ENCODE measurements at places on chromosomes 3 and 15.

GRCh38 chr3:21433751-21434150 is 317.3 kb downstream of the ZNF385D start:
- no peak for DNase-seq

DNA sequence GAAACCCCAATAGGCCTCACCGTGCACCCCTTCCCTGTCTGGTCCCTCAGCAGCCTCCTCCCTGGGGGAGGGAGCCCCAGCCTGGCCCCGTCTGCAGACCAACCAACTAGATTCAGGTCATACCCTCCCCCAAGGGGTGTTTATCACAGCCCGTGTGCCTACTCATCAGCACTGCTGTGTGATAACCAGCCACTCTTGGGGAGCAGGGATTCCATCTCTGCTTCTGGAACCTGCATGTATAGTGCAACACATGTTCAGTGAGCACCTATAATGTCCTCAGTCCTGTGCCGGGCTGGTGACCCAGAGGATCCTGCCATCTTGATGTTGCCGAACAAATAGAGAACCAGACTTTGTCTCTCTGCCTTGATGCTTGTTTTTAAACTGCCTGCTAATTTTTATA is 6.6 kb upstream of the SLCO2A1 start:
- no peak for DNase-seq

- DNase-seq, result no peak
These were observed 1.8 kb downstream of the PIK3CA start for GRCh38 chr3:179149951-179150350.

GRCh38 chr15:62068071-62068809 is 1.5 kb downstream of the C2CD4A start:
- no peak for DNase-seq

DNA sequence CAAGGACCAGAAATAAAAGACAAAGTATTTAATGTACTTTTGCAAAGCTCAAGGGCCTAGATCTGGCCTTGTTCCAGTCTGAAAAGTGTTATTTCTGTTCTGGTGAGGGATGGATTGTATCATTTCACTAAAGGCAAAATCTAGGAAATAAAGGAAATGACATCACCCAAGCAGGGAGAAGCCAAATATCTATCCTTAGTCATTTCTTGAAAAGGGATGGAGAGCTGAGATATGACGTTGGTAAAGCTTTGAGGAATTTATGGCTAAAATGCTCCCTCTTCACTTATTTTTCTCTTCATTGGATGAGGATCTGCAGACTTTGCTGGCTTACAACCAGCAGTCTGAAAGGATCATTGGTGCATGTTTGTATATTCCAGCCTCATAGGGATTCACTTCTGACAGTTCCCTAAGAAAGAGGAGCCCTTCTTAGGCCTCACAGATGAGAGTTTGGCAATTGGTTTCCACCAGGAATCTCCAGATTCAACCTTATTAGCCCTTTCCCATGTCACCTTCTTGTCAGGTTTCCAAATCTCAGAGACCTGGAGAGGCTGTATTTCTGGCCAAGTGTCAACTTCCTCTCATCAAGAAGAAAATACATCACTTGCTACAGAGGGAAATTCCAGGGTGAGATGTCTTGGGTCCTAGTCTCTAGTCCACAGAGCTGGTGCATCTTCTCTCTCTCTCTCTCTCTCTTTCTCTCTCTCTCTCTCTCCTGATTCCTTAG is 93.7 kb upstream of the BOC start:
- DNase-seq, result no peak

GRCh38 chr15:83446904-83447709 is at the start of gene SH3GL3:
Gene SH3GL3, plus strand, starts transcription at chr15:83447341. Its CDS starts 193 bp downstream, at chr15:83447534.
- no peak for DNase-seq

DNA sequence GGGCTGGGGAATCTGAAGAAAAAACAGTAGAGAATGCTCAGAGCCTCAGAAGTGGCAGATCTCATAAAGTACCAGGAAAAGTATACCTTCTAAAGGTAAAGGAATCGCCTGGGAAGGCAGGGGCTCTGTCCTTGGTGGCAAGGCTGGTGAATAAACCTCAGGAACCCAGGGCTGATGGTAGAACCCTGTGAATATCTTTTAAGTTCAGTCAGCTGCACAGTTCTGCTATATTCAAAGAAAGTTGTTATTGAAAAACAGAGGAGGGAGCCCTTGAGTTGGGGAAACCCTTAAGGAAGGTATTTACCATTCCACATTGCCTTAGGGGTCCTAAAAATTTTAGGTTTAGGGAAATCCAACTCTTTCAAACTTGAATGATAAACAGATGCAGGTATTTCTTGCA is 31.2 kb downstream of the ZPLD1 start:
- DNase-seq, result no peak

DNA sequence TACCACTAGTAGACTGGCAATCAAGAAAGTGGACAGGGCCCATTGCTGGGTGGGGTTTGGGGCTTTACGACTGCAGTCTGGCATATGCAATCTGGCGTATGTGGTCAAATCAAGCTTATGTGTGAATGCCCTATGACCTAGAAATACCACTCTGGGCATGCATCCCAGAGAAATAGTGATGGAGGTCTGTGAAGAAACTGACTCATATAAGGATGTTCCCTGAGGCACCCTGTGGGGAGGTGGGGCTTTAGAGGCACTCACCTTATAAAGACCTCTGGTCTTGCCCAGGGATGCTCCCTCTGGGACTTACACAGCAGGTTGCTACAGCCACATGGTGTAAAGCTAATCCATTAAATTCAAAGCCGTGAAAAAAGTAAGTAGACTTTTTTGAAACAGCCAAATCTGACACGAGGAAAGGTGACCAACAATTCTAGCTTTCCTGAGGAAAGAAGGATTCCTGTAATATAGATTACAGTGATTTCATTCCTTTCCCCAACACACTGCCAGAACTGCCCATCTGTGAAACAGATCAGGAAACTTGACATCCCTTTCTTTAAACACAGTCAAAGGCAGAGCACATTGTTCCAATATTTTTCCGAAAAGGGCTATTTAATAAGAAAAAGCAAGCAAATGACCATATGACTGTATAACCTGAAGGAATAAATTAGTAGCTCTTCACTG is 13.6 kb downstream of the RARRES1 start:
- no peak for DNase-seq

- no peak for DNase-seq
These were observed 3.3 kb upstream of the CA12 start for GRCh38 chr15:63384906-63385305.

DNA sequence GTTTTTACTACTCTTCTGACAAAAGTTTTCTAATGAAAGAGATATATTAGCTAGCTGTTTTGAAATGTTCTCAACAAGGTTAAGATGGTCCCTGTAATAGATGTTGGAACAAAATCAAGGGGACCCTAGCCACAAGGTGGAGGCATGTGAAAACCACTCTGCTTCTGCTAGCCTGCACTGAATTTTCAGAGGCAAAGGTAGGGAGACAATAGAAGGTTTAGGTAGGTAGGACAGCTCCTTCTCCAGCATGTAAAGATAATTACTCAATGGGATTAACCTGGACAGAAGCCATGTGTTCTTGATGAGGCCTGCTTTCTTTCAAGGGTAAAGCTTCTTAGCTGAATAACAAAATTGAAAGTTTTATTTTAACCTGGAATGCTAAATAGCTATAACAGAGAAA is 333.5 kb downstream of the LSAMP start:
- no peak for DNase-seq

DNA sequence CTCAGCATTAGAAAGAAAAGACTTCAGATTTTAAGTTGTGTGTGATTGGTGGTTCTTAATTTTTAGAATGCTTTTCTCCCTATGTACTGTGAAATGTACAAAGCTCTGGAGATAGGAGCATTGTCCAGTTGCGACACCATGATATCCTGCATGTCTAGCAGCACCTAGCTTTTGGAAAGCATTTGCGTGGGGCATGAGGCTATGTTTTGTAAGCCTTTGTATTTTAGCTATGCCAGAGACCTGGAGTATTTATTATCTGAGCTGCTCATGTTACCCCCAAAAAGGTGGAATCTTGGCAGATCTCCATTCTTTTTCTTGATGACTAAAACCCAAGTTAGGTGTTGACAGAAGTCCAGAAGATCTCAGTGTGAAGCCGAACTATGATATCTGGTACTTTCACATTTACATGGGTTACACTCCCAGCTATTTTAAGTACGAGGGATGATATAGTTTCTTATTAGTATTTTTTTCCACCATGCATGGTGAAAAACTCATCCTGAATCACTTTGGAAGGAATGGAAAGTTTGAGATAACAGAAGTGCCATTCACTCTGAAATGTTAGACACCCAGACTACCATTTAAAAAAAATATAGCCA is 126.7 kb upstream of the SAMMSON start:
- no peak for DNase-seq

DNA sequence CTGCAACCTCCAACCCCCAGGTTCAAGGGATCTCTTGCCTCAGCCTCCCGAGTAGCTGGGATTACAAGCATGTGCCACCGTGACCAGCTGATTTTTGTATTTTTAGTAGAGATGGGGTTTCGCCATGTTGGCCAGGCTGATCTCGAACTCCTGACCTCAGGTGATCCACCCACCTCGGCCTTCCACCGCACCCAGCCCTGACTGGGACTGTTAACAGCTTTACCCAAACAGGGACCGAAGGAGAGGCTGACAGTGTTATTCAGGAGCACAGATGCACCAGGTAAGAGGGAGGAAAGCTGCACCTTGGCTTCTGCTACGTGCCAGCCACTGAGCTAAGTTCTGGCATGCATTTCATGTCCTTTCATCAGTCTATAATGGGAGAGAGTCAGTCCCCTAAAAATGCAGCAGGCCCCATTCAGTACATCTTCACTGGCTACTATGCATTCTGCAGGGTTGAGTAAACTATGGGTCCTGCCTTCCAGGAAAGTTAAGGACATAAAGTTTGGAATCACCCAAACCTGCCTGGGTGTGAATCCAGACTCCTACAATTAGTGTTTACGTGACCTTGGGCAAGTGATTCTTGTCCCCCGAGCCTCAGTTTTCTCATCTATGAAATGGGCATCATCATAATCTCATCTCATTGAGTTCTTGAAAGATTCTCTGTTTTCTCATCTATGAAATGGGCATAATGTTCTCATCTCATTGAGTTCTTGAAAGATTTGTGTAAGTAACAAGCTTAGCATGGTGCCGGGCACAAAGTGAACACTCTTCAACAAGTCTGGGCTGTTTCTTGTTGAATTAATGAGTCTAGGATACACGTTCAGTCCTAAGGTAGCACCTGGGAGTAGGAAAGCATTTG is 82.2 kb downstream of the CPN2 start:
- DNase-seq, result no peak

DNA sequence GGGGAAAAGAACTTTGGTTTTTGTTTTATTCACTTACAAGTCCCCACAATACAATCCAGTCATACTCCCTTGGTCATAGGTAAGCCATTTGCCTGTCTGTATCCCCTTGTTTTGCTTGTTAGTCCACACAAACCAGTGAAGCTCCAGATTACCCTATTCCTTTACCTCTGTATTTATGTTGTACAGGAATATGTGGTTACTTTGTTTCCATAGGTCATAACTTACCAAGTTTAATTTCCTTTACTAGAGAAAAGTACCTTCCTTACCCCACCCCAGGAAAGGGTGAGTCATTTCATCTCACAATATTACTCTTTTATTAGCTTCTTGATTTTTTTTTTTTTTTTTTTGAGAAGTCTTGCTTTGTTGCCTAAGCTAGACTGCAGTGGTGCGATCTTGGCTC is 113.4 kb upstream of the LRRFIP2 start:
- no peak for DNase-seq

GRCh38 chr3:15051531-15051930 is 13.6 kb downstream of the MRPS25 start:
- peak; percentile 51 for DNase-seq

DNA sequence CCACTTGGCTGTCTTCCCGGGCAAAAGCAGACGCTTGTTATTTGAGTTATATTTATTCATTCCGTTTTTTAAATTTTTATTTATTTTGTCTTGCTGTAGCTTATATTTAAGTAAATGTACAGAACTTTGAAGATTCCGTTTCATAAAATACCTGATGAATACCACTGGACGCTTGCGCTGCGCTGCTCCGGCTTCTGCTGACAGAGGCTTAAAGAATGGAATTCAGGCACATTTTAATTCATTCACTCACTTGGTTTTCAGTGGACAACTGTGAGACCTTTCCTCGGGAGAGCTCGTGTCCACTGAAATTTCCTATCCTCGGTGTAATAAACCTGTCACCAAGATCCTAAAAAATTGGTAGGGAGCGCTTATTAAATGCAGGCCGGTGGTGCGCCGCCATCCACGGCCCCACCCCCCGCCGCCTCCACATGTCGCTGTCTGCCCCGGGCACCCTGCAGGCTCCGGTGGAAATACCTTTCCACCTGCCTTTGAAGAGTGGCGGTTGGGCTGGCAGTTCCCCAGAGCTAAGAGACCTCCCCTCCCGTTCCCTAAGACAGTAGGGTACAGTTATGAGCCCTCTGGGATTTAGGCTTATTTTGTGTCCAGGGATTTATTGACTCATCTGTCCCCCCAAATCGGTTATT is 62.5 kb upstream of the UBE2E1 start:
- no peak for DNase-seq

DNA sequence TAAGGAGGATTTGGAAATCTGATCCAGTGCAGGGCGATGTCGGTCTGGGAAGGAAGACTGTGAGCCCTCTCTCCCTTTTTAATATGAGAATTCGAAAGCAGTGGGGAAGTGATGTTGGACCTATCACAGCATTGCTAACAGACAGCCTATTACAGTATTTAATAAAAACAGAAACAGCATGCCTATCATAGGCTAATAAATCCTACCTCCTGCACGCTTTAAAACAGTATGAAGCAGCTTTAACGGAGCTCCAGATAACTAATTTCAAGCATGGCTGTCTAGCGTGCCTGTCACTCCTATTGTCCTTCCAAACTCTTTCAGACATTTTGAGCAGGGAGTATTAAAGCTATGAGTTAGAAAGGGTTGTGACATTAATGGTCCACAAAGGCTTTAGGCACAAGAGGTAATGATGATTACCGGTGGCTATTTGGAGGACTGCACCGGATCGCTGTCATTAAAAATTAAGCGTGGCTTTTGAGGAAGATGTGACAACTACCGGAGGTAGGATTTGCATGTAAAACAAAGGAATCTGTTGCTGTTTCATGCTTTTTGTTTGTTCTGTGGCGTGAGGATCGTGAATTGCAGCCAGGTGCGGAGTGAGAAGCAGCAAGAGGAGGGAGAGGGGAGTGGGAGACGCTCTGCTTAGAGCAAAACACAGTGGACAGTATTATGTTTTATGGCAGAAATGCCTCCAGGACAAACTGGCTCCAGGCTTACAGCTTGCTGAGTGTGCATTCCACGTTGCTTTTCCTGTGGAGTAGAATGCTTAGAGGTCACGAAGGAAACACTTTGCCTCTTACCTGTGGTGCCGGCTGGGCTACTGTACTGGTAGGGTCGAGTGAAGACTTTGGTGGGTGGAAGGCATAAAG is at the start of gene KCNMB2:
KCNMB2 (plus strand) TSS at position 226 of the 869 bp plus-strand sequence.
- no peak for DNase-seq

DNA sequence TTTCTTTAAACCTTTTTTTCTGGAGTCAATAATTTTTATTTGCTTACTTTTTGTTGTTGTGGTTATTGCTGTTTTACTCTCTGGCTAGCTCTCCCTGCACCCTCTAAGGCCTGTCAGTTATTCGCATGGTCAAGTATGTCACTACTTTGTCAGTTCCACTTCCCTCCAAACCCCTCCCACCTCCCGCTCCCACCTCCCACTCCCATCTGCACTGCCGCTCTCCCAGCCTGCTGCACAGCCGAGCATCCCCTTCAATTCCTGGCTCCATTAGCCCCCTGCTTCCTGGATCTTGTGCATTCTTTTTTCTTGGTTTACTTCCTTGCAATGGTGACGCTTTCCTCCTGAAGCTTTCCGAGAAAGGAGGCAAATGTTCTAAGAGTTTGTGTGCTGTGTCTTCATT is 218.0 kb downstream of the XXYLT1 start:
- no peak for DNase-seq
